Sigmoid colon (tissue), 7 donors: ENCODE measurements at places on chromosomes 3 and 15. TPM values are rescaled to one million over a fixed set of nuclear protein-coding genes. Genes with fewer than 3 reads are reported as not detected.
A peak's percentile ranks its signal among the peaks of the same experiment; 100 is the strongest.

DNA sequence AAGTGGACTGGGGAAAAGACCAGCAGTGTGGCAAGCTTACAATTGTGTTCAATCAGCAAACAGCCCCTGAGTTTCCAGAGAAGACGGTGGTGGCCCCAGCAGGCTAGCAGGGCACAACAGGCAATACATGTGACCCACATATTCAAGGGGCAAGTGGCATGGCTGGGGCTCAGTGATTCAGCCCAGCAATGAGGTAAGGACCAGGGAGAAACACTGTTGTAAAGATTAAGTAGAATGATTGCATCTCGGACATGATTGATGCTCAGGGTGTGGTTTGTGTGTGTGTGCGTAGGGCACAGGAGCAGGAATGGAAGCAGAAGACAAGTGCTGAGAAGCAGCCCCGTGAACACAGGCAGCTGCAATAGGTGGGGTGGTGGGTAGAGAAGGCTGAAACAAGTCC lies 37.9 kb downstream of the KLHL6 start:
- H3K27ac ChIP-seq = no peak overlapping the region
- no peaks in the 10 kb centered on the region for H3K4me1 ChIP-seq
- H3K27me3 ChIP-seq = no peaks in the 10 kb centered on the region
- no peaks in the 10 kb centered on the region for H3K36me3 ChIP-seq
- no peak overlapping the region for H3K4me3 ChIP-seq

- no peak overlapping the region for H3K27ac ChIP-seq
- H3K27me3 ChIP-seq = no peaks in the 10 kb centered on the region
- no peak overlapping the region for H3K4me3 ChIP-seq
- no peaks in the 10 kb centered on the region for H3K4me1 ChIP-seq
- no peaks in the 10 kb centered on the region for H3K36me3 ChIP-seq
- DNase-seq = no peak
Measured at GRCh38 chr3:15262021-15262420, 56.0 kb downstream of the CAPN7 start.

GRCh38 chr3:89851974-89852621 lies 744.7 kb downstream of the EPHA3 start:
- no peak for DNase-seq
- H3K4me1 ChIP-seq = no peaks in the 10 kb centered on the region
- no peak overlapping the region for H3K4me3 ChIP-seq

DNA sequence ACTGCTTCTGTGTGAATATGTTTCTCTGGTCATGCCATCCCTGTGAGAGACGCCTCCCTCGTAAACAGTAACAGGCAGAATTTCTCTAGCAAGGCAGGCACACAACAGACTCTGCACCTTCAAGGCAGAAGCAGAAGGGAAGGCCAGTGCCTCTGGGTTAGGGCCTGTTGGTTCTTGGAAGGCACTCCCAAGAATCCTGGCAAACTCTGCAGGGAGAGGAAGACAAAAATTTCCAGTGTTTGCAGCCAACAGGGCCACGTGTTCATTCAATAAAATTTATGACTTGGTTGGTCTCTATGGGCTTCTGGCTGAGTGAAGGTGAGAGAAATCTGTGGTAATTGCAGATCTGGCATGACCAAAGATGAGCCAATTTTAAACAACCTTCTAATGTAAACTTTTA lies 39.3 kb downstream of the NFKBIZ start:
- no peaks in the 10 kb centered on the region for H3K4me1 ChIP-seq
- peak; percentile 87 for DNase-seq
- no peaks in the 10 kb centered on the region for H3K36me3 ChIP-seq
- peak overlapping the region; percentile 60 for H3K27ac ChIP-seq

DNA sequence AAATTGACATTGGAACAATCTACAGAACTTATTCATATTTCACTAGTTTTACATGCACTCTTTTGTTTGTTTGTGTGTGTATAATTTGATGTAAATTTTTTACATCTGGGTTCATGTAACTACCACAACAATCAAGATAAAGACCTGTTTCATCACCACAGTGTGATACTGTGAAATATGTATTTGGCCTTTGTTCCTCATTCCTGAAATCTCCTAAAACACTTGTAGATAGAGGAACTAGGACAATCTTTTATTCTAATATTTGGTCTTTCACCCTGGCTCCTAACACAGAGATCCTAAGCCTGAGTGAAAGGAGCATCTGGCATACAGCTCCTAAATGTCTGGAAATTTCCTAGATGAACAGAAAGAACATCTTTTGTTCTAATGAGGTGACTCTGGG lies 155.0 kb upstream of the GPR149 start:
- H3K4me3 ChIP-seq = no peak overlapping the region
- no peaks in the 10 kb centered on the region for H3K4me1 ChIP-seq
- no peaks in the 10 kb centered on the region for H3K36me3 ChIP-seq
- no peaks in the 10 kb centered on the region for H3K27me3 ChIP-seq
- no peak overlapping the region for H3K27ac ChIP-seq

- H3K36me3 ChIP-seq = no peaks in the 10 kb centered on the region
- H3K27me3 ChIP-seq = no peaks in the 10 kb centered on the region
- no peak overlapping the region for H3K4me3 ChIP-seq
- no peak for DNase-seq
- H3K4me1 ChIP-seq = peaks cover 28% of the 10 kb centered on the region
Measured at GRCh38 chr3:187223799-187224198, 26.5 kb downstream of the RTP1 start.

Gene ZPLD1
- polyA plus RNA-seq = not detected

Gene C3orf20
- polyA plus RNA-seq = 0.03 TPM

Gene HTR3D
- polyA plus RNA-seq = not detected
